ENCODE measurements at places on chromosomes 3 and 15.

DNA sequence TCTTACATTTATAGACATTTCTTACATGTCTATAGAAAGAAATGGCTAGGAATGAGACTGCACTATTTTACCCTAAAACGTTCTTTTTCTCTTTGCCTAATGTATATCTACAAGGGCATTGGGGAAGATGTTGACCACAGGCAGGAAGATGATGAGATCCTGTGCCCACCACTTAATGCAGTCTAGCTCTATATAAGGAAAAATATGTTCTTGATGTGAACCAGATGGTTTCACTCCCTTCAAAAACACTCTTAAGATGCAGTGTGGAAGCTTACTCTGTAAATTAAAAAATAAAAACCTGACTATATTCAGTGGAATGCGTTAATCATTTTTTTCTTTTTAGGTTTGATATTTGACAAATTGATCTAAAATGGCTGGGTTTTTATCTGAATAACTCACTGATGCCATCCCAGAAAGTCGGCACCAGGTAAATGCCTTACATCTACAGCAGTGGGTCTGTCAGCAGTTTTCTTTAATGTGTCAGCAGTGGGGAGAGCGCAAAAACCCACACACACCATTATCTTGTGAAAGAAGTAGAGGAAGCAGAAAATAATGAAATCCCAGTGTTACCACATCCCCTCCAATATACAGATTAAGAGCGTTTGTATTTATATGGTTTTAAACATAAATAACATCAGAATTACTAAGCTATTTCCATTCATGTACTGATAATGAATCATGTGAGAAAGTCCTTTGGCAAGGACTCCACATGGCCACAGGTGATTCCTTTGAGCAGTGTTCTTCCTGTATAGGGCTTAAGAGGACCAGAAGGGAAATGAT is 10.1 kb downstream of the AGTR1 start:
- DNase-seq, result no peak

DNA sequence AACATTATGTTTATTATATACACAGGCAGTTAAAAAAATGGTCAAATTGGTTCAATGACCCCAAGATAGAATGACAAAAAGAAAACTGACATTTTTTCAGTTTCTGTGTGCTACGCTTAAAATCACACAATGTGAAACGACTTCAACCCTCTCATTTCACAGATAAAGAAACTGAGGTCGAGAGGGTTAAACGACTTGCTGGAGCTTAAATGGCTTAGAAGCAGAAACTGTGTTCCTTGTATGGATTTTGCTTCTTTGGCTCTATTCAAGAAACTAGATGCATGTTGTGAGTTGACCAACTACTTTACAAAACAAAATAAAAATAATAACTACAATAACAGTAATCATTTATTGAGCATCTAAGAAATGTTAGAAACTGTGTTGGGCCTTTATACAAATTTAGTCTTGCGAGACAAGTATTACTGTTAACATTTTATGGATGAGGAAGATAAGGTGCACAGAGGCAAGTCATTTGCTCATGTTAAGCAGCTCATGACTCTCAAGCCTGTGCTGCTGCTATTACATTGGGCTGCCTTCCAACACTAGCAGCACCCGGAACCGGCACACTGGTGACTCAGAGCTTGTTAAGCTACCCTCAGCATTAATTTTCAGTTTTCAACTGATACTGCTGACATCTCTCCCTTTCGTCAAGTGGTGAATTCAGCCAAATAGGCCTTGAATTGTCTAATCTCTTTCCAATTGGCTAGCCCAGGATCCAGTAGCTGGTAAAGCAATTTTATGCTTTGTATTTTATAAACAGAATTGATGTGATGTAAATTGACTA is 487.6 kb downstream of the NAALADL2 start:
- DNase-seq, result no peak

- DNase-seq, result no peak
Measured at GRCh38 chr3:37912052-37912733, 50.5 kb downstream of the CTDSPL start.

- no peak for DNase-seq
Measured at GRCh38 chr3:120425572-120426250, 25.1 kb downstream of the FSTL1 start.

DNA sequence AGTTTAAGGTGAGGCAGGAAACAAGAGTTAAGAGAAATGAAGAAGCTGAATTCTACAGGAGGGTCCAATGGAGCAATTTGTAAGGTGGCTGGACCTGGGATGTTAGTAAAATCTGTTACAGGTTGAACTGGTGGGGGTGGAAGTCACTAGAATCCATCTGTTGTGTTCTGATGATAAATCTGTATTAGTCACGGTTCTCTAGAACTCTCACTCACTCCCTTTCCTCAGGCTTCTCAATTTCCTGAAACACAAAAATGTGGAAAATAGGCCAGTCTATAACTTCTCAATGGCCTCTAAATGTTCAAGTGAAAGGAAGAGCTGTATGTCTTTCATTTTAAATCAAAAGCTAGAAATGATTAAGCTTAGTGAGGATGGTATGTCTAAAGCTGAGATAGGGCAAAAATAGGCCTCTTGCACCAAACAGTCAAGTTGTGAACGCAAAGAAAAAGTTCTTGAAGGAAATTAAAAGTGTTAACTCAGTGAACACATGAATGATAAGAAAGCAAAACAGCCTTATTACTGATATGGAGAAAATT is 180.2 kb upstream of the CBLB start:
- no peak for DNase-seq

- DNase-seq, result no peak
Measured at GRCh38 chr15:98178861-98179260, 218.4 kb downstream of the ARRDC4 start.

DNA sequence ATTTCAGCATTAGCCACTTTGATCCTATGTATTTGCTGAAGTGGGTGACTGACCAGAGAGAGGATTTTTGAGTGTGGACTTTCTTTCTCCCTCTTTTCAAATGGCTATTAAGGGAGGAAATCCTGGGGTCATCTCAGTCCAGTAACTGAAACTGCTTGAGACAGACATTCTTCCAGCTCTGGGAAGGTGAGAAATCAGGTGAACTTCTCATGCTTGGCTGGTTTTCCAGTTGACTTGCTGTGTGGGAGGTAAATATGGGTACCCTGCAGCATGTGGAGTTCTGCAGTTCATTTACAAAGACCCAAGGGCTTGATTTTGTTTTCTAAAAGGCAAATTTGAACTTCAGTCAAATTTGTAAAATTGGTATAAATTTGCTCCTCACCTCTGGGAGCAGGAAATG is 461.1 kb upstream of the TBL1XR1 start:
- DNase-seq, result no peak

GRCh38 chr15:36682101-36682500 is 102.7 kb downstream of the CDIN1 start:
- DNase-seq, result no peak

DNA sequence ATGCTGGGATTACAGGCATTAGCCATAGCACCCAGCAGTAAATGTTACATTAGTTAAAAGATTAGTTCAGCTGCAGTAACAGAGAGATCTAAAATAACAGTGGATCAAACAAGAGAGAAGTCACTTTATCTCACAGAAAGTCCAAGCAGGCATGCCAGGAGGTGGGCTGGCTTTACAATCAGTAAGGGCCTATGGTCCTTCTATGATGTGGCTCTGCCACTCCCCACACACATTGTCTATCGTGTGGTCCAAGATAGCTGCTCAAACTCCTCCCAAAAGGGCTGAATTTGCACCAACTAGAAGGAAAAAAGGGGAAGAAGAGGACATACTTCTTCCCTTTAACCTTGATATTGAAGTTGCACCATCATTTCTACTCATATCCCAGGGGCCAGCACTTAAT is 4.6 kb upstream of the RUVBL1 start:
- DNase-seq, result no peak

DNA sequence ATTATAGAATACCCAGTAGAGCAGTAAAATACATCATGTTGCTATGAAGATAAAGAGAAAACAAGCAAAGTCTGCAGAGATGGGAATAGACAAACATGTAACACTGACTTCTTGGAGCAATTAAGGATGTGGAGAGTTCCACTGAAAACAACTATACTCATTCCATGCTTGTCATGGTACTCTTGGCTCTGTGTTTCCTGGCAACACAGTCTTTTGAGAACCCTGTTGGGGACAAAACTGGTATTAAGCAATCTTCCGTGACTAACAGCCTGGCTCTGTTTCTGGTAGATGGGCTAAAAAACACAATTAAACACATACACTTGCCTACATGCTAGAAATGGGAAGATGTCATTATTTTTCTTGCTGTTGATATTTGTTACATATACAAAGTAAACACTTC is 1212.3 kb upstream of the GBE1 start:
- DNase-seq, result no peak

- no peak for DNase-seq
Measured at GRCh38 chr3:29585368-29585767, 304.5 kb downstream of the RBMS3 start.

GRCh38 chr3:122915300-122916055 is 112.1 kb downstream of the SEMA5B start:
- no peak for DNase-seq

GRCh38 chr3:23807424-23808015 is 1.8 kb downstream of the UBE2E1 start:
- DNase-seq, result no peak

- DNase-seq, result no peak
Measured at GRCh38 chr15:71660501-71660900, 149.9 kb upstream of the NR2E3 start.

- no peak for DNase-seq
Measured at GRCh38 chr3:106342386-106342785, 473.6 kb upstream of the CBLB start.

DNA sequence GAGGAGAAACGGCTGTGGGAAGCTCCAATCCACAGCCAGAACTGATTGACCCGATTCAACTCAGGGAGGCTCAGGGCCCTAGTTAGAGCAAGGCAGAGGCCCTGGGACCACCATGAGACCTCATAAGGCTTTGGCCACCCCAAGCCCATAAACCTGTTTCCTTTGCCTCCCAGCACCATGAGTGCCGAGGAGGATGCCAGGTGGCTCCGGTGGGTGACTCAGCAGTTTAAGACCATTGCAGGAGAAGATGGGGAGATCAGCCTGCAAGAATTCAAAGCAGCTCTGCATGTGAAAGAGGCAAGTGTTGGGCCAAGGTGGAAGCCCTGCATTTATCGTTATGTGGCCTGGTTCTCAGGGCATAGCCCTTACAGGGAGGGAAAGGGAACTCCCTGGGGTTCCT is 11.9 kb downstream of the NOX5 start:
- DNase-seq, result no peak

- DNase-seq, result no peak
Measured at GRCh38 chr3:28521663-28522062, 173.0 kb upstream of the AZI2 start.

GRCh38 chr3:109116031-109116430 is 1.9 kb downstream of the MORC1 start:
- no peak for DNase-seq

DNA sequence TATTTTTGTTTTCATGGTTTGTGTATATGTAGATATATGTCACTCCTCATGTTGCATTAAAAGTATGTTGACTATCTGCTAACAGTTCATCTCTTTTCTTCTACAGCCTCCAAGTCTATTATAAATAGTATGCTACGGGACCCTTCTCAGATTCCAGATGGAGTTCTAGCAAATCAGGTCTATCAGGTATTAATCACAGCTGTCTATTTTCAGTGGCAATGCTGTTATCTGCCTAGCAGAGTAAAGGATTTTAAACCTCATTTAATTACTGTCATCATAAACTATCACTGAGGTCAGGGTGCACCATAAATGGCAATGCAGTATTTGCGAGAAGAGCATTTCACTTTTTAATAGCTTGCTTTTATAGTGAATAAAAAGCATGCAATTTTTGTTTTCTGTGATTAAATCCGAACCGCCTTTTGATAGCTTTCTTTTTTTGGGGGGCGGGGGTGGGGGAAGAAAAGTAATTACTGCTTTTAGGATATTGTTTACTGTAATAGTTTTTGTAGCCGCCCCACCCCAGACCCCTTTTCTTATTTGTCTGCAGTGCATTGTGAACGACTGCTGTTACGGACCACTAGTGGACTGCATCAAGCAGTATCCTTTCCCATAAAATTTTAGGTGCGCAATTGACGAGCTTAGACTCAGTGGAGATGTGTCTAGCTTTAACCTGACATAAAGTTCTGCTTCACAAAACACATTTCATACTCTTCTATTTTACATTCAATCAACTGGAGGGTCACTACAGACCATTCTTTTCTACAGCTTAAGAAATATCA is 112.3 kb downstream of the CDIN1 start:
- DNase-seq, result no peak

DNA sequence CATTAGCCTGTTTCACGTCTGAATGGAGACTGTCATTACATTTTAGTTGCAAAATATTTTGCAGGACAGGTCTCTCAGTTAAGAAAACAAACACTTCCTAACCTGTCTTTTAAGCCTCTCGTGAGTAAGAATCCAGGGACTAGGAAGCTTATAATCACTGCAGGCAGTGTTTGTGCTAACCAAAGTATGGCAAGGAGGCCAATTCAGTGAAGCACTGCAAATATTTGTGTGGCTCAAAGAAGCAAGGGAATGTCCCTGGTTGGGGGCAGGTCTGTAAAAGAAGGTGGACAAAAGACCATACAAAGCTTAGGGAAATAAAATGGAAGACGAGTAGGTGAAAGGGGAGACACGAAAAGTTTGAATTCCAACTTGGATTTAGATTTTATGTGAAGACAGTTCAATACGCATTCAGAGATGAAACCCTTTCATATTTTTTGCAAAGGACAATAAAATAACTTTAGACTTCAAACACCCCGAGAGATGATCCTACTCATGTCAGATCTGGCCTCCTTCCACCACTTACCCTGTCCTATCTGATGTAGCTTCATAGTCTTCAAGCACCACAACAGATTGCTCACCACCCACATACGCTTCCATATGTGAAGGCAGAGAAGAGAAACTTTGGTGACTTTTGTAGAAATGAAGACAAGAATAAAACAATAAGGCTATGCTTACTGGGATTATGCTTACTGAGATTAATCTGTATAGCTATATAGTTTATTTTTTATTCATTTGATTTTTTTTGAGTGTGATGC is 240.9 kb downstream of the TUSC7 start:
- no peak for DNase-seq

- DNase-seq, result no peak
Measured at GRCh38 chr15:63243101-63243500, 34.3 kb upstream of the APH1B start.

DNA sequence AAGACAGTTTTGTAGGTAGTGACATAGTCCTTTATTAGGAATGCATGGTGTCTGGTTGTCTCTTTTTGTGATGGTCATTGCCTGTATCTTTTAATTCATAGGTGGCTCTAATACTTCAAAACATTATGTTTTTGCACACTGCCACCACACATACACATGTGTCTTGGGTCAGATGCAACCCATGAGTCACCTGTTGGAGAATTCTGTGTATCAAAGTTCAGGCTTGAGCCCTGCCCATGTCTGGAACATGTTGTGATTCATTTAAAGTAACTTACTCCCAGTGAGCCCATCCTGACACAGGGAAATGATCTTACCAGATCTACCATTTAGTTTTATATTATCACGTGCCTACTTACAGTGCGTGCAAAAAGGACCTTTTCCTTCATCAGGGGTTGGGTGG is 142.7 kb downstream of the GHSR start:
- DNase-seq, result no peak

- no peak for DNase-seq
Measured at GRCh38 chr3:171791692-171792076, 18.6 kb downstream of the PLD1 start.

Measured in activated T-cell treated with anti-CD3 and anti-CD28 coated beads, Interleukin-2, amount 50 U/mL, for 24 hours (primary cell).